ENCODE measurements at places on chromosomes 2 and 18.

DNA sequence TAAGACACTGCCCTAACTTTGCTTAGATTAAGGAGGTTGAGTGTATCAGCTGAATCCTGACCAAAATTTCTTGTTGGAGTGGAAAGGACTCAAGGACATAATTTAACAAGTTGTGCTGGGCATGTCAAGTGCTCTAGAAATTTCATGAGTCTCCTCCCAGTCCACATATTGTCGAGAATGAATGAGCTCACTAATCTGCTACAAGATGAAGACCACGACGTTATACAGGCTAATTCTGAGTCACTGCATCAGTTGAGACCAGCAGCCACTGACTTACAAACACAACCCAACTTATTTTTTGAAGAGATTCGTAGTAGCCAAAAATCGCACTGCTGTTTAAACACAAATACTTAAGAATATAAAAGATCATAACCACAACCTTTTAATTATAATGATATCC lies 28.7 kb upstream of the SLC8A1 start:
- DNase-seq = no peak

GRCh38 chr18:31486165-31486564 lies 11.8 kb upstream of the DSG2 start:
- DNase-seq = no peak

DNA sequence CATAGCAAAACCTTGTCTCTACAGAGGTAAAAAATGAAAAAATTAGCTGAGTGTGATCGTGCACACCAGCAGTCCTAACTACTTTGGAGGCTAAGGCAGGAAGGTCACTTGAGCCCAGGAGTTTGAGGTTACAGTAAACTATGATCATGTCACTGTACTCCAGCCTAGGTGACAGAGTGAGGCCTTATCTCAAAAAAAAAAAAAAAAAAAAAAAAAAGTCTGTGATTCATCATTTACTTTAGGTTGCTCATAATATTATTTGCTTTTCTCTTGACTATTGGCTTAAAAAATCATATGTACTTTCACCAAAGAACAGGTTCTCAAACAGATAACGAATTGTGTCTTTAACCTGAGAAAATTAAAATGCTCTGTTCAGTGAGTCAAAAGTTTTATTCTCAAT lies 129.1 kb downstream of the MYO3B start:
- no peak for DNase-seq

DNA sequence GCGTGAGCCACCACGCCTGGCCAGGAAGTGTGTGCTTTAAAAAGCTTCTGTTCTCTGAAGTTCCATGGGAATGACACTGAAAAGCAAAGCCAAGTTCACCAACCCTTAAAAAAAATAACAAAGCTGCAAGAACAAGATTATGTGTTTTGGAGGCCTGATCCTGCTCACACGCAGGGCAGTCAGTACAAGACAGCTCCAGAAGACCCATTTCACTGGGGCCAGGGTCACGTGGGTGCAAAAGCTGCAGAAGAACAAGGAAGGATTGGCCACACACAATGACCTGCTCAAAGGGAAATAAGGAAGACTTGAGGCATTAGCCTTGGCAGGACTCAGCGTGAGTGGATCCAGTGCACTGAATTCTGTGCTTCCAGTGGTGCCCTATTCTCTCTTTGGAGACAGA lies 187.9 kb downstream of the NCK2 start:
- DNase-seq = no peak

GRCh38 chr2:61135510-61135909 lies 26.5 kb upstream of the C2orf74 start:
- no peak for DNase-seq

GRCh38 chr2:170685591-170685990 lies 29.5 kb upstream of the SP5 start:
- no peak for DNase-seq

DNA sequence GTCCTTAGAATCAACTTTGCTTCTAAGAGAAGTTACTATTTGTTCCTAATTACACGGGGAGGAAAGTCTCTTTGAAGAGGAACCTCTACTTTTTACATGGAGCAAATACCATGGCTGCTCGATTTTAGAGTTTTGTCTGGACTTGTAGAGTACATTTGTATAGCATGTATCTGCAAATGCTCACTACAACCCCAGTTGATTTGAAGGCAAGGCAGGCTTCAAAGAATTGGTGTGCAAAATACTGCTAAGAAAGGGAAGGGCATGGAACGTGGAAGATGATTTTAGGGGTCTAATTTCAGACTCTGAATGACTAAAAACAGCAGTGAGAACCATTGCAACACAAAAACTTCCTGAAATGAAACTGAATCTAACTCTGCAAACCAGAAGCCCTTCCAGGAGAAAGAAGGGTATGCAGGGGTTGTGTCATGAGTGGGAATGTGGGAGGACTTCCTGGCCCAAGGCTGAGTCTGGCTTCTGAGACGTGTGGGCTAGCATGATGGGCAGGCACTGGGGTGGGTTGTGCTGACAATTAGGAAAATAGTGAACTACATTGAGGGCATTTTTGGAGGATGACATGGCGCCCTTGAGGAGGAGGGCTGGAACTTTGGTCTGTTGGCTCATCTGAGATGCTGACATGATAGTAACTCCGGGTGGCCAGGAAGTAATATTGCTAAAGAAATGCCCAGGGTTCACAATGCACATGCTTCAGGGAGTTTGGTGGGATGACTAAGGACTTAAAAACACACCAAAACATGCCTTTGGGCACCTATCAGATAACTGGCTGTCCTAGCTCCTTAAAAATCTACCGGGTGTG lies 18.9 kb upstream of the IL1R2 start:
- no peak for DNase-seq

DNA sequence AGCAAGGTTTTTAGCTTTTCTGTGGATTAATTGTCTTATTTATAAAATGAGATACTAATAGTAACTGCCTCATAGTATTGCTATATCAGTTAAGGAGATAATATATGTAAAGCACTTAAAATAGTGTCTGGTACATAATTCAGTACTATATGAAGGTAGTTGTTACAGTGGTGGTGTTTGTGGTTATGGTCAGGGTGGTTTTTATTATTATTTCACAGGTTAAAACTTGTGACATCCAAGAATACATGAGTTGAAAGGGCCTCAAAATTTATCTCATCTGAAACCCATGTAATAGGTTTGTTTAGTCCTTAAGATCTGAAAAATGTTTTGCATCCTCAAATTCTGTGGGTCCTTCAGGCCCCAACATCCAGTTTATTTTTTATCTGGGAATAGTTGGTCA lies 369.5 kb upstream of the LRATD1 start:
- DNase-seq = no peak

DNA sequence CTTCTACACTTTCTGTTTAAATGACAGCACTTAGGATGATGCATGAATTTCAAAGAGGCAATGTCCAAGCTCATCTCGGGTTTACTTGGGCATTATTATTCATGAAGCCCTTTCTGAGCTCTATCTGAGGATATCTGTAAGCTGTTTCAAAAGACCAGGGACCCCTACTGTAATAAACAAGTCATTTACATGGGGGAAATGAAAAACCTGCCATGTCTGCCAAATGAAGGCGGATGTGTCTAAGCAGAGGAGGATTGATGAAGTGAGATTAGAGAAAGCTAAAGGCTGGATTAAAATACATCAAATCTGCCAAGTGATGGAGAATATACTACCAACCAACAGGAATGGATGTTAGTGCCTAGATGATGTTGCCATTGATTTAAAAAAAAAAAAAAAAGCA lies 64.5 kb downstream of the SUCLG1 start:
- no peak for DNase-seq

GRCh38 chr2:206229642-206230041 lies 44.8 kb upstream of the ZDBF2 start:
- no peak for DNase-seq

DNA sequence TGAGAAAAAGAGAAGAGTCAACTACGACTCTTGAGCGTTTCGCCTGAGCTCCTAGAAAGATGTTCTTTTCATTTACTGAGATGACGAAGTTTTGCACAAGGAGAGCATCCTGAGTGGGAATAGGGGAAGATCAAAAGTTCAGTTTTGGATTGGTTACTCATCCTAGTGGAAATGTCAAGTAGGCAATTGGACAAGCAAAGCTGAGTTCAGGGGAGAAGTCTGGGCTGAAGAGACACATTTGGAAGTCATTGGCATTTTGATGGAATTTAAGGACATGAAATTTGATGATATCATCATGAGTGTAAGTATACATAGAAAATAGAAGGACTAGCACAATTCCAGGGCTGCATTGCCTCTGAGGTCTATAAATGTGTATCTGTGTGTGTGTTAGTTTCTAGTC lies 416.6 kb downstream of the RAD51AP2 start:
- no peak for DNase-seq

- DNase-seq = no peak
These were observed 26.7 kb downstream of the ITGA4 start for GRCh38 chr2:181483876-181484275.

DNA sequence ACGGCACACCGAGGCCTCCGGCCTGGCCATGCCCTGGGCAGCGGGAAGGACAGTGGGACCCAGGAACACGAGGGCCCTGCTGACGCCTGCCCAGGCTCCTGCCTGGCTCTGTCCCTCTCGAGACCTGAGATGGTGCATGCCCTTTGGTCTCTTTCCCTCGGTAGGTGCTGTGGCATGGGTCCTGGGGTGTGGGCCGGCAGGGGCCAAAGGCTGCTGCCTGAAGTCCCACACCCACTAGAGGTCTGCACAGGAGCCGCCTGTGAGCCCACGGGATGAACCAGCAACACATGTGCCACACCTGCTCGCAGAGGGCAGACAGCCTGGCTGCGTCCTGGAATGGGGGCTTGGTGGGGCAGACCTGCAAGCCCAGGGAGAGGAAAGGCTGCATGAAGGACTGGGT lies 73.3 kb downstream of the NDUFA10 start:
- DNase-seq = no peak

- no peak for DNase-seq
These were observed 84.7 kb downstream of the GATA6 start for GRCh38 chr18:22254088-22254487.

DNA sequence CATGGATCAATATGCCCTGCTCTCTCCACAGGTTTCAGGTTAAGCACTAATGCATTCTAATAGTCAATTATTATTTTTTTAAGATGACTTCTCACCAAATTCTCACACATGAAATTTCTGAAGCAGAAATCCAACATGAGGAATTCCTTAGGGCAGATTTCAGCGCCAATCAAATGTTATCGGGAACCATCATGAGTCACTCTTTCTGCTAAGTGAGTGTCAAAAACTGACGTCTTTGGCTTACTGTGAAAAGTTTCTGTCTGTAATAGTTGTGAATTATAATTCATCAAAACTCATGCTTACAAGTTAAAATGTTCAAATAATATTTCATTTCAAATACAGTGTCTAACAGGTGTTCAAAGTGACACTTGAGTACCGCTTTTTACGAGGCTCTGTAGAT lies 1038.6 kb downstream of the SOCS6 start:
- DNase-seq = no peak

DNA sequence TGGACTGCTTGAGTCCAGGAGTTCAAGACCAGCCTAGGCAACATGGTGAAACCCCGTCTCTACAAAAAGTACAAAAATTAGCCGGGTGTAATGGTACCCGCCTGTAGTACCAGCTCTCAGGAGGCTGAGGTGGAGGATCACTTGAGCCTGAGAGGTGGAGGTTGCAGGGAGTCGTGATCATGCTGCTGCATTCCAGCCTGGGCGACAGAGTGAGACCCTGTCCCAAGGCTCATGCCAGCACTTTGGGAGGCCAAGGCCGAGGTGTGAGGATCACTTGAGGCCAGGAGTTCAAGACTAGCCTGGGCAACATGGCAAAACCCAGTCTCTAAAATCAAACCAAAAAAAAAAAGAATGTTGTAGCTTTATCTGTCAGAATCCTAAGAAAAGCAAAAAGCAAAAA lies 25.4 kb downstream of the SMC6 start:
- DNase-seq = no peak

DNA sequence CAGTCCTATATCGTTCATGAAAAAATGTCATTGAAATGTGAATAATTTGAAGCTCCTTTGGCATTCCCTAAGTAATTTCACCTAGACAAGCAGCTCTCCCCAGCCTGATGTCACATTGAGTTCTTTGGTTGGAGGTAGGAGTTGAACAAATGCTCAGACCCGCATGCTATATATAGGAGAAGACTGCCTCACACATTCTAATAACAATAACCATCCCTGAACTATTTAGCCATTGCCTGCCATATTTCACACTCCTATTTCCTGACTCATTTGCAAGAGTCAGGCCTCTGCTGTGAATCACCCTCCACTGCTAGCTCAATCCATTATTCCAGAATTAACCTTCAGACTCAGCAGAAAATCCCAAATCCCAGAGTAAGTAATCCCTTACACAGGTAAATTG lies 256.6 kb upstream of the ACVR2A start:
- no peak for DNase-seq

DNA sequence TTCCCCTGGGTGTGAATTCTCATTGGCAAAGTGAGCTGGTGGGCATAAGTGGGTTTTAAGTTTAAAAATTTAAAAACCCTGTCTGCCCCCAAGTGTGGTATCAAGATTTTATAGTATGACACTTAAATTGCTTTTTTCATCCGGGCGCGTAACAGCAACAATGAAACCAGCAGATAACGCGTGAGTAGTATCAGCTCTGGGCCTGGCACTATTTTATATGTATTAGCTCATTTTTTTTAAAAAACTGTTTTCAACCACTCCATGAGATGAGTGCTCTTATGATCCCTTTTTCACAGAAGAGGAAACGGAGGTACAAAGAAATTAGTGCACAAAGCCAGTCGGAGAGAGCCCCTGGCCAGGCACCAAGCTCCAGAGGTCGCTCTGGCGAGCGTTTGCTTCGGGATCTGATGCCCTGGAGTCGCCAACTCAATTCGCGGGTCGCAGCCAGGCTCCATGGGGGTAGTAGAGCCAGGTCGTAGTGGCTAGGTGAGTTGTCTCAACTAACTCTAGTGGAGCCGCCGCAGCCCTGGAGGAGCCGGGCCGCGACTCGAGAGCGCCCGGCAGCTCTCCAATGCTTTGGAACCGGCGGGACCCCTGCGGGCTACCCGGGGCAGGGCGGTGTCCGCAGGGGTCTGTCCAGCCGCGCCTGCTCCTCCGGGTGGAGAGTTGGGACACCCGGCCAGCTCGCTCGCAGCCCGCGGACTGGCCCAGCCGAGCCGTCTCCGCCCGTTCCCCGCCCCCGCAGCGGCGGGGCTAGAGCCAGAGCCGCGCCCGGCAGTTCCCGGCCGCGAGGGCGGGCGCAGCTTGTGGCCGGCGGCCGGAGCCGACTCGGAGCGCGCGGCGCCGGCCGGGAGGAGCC lies at the start of gene IL1R1:
IL1R1 (plus strand) TSS at position 777 of the 859 bp plus-strand sequence. CDS start 14,979 bp downstream, outside the sequence.
- DNase-seq = no peak

- no peak for DNase-seq
These were observed 10.0 kb downstream of the ZC3H8 start for GRCh38 chr2:112244854-112245253.

- DNase-seq = no peak
These were observed 48.6 kb downstream of the ETAA1 start for GRCh38 chr2:67445652-67446268.

DNA sequence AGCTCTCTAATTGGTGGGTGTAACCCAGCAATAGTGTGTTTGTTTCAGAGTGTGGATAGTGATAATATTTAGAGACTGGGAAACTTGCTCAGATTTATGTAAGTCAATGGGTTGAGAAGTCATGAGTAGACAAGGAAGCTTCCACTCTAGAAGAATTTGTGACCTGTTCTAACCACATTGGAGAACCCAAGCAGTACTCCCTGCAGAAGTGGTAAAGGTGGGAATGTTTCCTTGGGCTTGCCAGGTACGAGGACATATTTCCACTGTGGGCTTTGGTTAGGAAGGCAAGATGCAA lies 350.4 kb downstream of the THSD7B start:
- no peak for DNase-seq

GRCh38 chr2:65754219-65754618 lies 321.8 kb upstream of the SPRED2 start:
- DNase-seq = no peak

GRCh38 chr18:12838178-12838634 lies 45.8 kb downstream of the PTPN2 start:
- no peak for DNase-seq

GRCh38 chr18:36688020-36688965 lies 140.5 kb downstream of the TPGS2 start:
- DNase-seq = peak; percentile 37

Data from stimulated activated CD4-positive, alpha-beta T cell treated with anti-CD3 and anti-CD28 coated beads, Interleukin-4, amount 100 ng/mL, for 48 hours (primary cell).